Cardiac fibroblast (primary cell): ENCODE measurements at places on chromosomes 13 and 19.
A peak's percentile ranks its signal among the peaks of the same experiment; 100 is the strongest.

DNA sequence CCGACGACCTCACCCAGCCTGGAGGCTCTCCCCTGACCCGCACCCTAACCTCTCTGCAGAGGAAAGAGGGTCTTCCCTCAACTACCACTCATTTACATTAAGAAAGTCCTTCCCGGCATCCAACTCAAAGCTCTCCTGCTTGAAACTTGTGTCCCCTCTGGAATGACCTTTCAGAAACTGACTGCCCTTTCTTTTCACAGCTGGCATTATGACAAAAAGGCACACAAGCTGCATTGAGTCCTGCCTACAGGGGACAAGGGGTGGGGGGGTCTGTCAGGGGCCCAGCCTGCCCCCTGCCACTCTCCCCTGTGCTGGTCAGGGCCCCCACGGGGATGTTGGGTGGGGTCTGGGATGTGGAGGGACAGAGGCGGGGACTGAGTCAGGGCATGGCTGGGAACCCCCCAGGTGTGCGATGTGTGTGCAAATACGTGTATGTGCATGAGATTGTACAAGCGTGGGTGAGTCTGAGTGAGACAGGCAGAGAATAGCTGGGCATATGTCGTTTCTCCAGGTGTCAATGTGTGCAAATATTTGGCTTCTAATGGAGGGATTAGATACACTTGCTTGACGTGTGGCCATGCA, 2.0 kb downstream of the COL5A3 start:
- DNase-seq, result no peak

GRCh38 chr19:12757544-12758274, 6.1 kb downstream of the BEST2 start:
- peak; percentile 83 for DNase-seq

DNA sequence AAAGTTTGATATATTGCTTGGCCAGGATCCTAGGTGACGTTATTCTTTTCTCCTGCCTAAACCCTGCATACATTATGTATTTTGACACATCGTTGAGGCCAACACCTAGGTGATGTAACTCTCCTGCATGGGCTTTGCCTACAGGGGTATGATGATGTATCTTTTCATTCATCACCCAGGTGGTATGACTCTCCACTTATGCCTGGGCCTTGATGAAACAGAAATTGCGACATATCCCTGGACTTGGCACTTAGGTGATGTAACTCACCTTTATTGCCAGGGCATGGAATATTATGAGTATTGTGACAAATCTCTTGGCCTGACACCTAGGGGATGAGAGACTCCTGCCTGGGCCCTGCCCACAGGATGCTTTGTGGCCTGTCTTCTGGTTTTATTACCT, 18.5 kb upstream of the ZNF681 start:
- no peak for DNase-seq

DNA sequence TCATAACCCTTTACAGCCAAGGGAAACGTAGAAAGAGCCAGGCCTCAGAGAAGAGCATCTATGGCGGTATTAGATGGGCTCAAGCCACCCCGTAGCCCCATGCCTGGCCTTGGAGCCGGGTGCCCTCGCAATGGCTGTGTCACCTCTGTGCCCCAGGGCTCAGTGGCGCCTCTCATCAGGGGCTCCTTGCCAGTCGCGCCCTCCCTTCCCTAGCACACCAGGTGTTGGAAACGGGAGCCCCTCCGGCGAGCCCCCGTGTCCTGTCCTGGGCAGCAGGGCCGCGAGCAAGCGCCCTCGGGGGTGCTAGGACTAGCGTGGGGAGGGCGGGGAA, 453 bp downstream of the ZNF256 start:
- DNase-seq, result no peak

- no peak for DNase-seq
These were observed 31.9 kb downstream of the SGCG start for GRCh38 chr13:23212671-23213070.
